Fibroblast of skin of left quadriceps (primary cell): ENCODE measurements at places on chromosomes 4 and X.

DNA sequence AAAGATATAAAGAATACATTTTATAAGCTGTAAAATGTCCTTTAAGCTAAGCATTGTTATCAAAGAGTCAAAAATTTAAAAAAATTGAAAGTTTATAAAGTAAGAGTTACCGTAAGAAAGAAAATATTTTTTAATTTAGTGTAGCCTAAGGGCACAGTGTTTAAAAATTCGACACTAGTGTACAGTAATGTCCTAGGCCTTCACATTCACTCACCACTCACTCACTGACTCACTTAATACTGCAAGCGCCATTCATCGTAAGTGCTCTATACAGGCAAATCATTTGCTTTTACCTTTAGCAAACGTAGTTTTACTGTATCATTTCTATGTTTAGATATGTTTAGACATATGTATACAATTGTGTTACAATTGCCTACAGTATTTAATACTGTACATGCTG is 20.2 kb downstream of the GLRA3 start:
- no peak for DNase-seq

- DNase-seq = no peak
Observed at GRCh38 chr4:113469023-113469390, 292.5 kb downstream of the CAMK2D start.

- no peak for DNase-seq
Observed at GRCh38 chr4:10413177-10413576, 44.0 kb downstream of the ZNF518B start.

- no peak for DNase-seq
Observed at GRCh38 chr4:36773467-36773866, 471.1 kb upstream of the NWD2 start.

- no peak for DNase-seq
Observed at GRCh38 chr4:147769386-147769785, 37.5 kb downstream of the ARHGAP10 start.
